ENCODE measurements at places on chromosomes 1 and 21.

GRCh38 chr1:61313906-61314422, 231.6 kb downstream of the NFIA start:
- DNase-seq, result no peak

GRCh38 chr1:10903821-10904220, 107.4 kb upstream of the CASZ1 start:
- no peak for DNase-seq

GRCh38 chr1:60848583-60849188, 233.7 kb upstream of the NFIA start:
- no peak for DNase-seq

DNA sequence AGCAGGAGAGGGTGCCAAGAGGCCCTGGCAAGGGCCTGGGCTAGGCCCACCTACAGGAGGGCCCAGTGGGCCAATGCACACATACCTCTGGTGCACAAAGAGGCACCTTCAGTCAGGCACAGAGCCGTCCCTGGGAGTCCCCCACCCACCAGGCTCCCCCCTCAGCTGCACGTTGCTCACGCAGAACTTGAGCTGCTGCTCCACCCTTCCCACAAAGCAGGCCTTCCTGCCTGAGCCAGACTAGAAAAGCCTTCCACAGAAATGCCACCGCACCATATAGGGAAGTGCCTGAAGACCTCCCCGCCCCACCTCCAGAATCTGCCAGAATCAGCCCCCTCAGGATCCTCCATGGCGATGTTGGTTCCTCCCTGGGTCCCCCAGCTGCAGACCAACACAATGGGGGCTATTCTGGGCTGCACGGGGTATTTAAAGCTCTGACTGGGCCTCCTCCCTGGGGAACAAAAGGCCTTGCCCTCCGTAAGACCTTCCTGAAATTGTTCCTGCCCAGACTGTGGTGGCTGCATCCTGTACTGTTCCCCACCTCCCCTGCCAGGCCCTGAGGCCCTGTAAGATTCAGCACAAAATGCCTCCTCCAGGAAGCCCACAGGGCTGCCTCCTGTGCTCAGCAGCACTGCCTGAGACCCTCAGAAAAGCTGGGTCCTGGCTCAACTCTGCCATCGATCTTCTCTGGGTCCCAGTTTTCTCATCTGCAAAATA, 27.2 kb downstream of the HSPG2 start:
- DNase-seq, result no peak

Data from stimulated activated CD4-positive, alpha-beta T cell treated with anti-CD3 and anti-CD28 coated beads, TNF-alpha, amount 100 ng/mL, for 4 hours (primary cell).